Suppressor macrophage treated with lipopolysaccharide for 4 hours (primary cell): ENCODE measurements at places on chromosomes 5 and 9.
A peak's percentile ranks its signal among the peaks of the same experiment; 100 is the strongest.

GRCh38 chr5:132641841-132642240 lies 16.1 kb upstream of the IL13 start:
- DNase-seq = no peak

GRCh38 chr9:109401169-109401989 lies 80.5 kb upstream of the EPB41L4B start:
- peak; percentile 55 for DNase-seq

- DNase-seq = peak; percentile 54
Observed at GRCh38 chr5:178589180-178590140, 733 bp downstream of the COL23A1 start.

DNA sequence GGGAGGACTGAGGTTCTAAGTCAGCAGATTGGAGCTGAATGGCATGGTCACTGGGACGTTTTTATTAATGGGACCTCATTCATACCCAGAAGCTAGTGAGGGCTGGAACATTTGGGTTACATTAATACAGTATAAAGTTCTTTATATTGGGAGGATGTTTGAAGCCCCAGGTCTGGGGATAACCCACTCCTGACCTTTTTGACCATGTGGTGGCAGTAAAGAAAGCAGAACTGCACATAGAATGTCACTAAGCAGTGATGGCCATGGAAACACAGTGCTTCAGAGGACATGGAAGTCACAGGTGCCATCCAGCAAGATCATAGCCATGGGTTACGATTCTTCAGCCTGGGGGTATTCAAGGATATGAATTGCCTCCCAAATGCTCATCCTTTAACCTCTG lies 176.0 kb downstream of the ATP10B start:
- peak; percentile 25 for DNase-seq

- peak; percentile 74 for DNase-seq
Observed at GRCh38 chr5:95840956-95841705, 18.6 kb upstream of the GLRX start.

DNA sequence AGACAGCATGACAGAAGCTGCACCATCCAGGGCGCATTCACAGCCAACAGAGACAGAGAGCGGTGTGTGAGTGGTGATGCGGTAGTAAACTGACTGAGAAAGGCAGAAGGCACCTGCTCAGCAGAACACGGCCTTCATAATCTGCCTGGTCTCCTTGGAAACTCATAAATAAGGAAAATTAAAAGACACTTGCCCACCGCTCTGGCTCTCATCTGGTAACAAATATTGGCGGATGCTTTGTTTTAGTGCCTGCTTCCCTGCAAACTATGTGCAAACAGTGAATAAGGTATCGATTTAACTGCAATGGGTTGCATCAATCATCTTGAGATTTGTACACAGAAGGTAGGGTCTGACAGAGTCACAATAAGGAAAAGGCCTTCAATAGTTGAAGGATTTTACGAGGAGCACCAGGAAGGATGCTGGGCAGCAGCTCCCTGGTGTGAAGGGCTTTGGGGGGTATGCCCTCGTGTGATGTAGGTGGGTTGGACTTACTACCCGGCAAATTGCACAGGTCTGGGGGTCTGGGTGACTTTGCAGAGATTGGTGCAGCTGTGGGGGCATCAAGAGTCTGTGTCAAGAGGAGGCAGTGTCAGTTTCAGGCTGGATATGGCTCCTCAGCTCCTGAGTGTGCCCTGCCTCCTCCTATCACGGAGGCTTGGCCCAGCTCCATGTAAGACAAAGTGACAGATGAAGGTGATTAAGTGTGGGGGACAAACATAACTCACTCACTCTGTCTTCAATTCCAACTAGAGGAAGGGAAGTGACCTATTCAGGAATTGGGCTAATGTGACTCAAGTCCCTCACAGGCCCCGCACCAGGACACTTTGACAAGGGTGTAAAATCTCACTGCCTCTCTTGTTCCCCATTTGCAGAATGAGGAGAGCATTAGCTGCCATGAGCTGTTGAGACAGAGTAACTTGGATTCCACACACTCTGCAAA lies 166.7 kb downstream of the ICE1 start:
- no peak for DNase-seq

DNA sequence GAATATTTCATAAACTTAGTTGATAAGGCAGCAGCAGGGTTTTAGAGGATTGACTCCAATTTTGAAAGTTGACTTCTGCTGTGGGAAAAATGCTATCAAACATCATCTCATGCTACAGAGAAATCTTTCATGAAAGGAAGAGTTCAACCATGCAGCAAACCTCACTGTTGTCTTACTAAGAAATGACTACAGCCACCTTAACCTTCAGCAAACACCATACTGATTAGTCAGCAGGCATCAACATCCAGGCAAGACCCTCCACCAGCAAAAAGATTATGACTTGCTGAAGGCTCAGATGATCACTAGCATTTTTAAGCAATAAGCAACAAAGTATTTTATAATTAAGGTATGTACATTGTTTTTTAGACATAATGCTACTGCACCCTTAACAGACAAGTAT lies 7.6 kb downstream of the TMEM174 start:
- DNase-seq = no peak

GRCh38 chr9:74974558-74974957 lies 21.8 kb upstream of the C9orf40 start:
- no peak for DNase-seq

GRCh38 chr5:56625541-56625940 lies 189.8 kb upstream of the MAP3K1 start:
- DNase-seq = no peak

GRCh38 chr5:152246401-152246800 lies 158.7 kb downstream of the NMUR2 start:
- no peak for DNase-seq

GRCh38 chr5:8418049-8418426 lies 549.1 kb downstream of the MTRR start:
- DNase-seq = no peak

DNA sequence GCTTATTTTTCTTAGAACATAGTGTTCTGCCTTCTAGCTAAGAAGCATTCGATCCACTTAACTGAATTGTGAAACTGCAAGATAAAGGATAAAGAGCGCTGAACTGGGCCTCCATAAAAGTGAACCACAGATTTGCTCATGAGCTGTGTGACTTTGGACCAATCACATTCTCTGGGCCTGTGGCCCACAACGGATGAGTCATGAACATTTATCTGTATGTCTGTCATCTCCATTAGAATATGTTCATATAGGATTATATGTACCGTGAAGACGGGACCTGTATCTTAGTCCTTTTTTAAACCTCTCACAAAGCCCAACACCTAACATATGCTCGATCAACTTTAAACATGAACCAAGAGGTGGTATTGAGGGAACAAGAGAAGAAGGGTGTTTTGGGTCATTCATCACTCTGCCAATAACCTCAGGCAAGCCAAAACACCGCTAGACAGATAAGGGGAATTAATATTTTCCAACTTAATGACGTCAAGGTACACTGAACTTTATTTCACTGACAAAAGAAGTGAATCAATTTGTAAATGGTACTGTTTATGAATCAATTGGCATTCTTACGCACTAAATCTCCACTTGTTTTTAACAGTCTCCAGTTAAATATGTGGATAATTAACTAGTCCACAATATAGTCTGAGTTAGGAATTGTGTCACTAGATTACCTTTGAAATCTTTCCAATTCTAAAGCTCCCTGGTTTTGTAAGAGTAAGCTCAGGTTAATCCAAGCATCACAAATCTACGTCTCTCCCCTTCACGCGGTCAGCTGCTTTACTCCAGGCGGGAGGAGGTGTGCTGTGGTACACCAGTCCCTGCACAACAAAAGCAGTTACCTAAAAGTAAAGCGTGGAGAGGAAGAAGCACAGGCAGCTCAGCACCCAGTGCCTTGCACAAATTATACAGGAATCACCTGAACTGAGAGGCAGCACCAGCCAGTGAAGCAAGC lies 1.6 kb downstream of the TMEM245 start:
- DNase-seq = peak; percentile 34

GRCh38 chr5:7910738-7911428 lies 41.9 kb downstream of the MTRR start:
- no peak for DNase-seq

DNA sequence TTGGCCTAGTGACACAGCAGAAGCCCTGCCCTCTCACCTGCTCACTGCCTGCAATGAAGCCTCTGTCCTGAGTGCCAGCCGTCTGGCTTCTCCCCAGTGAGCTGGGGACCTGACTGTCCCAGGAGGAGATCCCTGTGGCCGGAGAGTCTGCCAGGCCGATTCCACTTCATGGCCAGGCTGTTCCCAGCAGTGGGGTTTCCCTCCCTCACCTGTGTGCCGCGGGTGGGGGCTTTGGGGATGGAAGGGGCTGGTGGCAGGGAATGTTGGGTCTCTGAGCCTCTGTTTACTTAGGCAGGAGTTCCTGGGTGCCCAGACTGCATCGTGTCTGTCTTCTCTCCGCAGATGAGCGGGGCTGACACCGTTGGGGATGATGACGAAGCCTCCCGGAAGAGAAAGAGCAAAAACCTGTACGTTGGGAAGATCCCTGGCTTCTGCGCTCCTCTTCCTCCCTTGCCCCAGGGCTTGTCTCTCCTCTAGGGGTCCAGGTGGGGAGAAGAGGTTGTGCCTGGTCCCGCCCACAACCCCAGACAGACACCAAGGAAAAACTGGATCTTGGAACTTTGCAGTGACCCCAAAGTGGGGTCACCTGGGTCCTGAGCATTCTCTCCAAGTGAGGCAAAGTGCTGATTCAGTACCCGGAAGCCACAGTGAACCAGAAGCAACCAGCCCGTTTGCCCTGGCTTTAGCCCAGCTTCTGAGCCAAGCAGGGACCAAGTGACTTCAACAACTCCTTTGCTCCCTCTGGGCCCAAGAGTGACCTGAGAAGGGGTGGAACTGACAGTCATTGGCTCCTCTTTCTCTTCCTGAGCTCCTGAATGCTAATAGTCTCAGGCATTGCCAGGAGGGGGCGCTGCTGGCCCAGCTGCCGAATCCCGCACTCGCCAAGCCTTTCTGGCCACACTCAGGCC lies 127.7 kb downstream of the RGS3 start:
- DNase-seq = peak; percentile 87

DNA sequence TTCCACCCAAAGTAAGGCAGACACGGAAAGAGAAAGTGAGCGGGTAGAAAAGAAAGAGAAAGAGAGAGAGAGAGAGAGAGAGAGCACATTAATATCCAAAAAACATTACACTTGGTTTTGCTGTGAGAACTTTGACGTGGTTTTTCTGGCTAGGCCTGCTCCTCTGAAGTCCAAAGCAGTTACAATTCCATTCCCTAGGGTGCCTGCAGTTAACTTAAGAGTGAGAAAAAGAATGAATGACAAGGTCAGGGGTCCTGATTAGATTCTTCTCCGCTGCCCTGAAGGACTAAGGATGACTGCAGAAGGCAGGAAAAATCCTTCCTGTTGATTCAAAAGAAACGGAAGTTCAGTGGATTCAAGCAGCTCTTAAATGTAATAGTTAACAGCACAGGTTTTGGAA lies 589.8 kb downstream of the PRELID2 start:
- DNase-seq = no peak

DNA sequence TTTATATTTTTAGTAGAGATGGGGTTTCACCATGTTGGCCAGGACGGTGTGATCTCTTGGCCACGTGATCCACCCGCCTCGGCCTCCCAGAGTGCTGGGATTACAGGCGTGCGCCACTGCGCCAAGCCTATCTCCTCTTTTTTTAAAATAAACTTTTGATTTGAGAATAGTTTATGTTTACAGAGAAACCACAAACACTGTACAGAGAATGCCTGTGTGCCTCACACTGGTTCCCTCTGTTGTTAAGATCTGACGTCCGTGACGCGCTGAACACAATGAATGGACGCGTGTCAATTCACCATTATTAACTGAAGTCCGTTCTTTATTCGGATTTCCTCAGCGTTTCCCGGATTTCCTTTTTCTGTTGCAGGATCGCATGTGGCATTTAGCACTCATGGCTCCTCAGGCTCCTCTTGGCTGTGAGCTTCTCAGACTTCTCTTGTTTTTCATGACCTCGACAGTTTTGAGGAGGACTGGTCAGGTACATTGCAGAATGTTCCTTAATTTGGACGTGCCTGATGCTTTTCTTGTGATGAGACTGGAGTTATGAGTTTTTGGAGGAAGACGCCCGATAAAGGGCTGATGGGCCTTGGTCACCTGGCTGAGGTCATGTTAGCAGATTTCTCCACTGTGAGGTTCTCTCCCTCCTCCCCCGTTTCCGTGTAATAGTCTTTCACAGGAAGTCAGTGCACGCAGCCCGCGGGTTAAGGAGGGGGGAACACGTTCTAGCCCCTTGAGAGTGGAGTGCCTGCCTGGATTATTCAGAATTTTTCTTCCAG lies 69.6 kb downstream of the ANKRD33B start:
- no peak for DNase-seq

GRCh38 chr9:98132806-98133631 lies 14.0 kb upstream of the TRIM14 start:
- DNase-seq = no peak

DNA sequence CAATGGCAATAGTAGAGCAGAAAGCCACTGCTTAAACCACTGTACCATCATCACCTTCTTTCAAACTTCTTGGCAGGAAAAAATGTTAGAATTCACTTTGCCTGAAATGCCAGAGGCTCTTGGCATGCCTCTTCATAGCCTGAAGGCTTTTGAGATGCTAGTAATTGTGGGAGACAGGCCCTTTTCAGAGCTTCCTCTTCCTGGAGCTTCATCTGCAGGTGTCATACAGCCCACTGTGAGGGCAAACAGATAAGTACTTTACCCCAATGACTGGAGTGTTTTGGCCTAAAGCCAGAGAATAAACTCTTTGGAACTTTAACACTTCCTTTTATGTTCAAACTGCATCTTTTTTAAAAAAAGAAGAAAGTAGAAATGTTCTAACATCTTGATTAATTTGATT lies 81.3 kb upstream of the TMEM171 start:
- no peak for DNase-seq
